ENCODE measurements at places on chromosomes 16 and 17.

DNA sequence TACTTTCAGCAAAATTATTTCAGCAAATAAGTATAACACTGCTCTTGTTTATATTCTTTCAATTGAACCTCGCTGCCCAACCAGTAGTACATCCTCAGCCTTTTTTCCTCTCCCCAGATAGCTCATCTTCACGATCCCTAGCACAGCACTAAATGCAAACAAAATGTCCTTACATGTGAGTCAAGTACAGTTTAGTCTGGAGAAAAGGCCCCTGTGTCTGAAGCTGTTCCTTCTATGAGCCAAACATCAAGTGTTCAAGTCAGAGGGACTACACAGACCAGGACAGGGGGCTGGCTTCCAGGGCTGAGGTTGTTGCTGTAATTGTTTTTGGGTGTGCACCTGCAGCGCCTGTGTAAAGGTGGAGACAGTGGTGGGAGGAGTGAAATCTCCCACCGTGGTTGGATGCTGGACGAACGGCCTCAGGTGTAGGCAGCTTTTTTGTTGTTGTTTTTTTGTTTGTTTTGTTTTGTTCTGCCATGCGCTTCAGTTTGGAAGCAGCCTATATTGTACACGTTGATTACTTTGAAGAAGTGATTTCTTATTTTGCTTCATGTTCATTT, 147.1 kb downstream of the PRKCA start:
- no peak for DNase-seq

GRCh38 chr16:26909623-26910022, 157.1 kb upstream of the C16orf82 start:
- no peak for DNase-seq

- no peak for DNase-seq
These were observed 8.2 kb downstream of the STX1B start for GRCh38 chr16:31002250-31002700.

DNA sequence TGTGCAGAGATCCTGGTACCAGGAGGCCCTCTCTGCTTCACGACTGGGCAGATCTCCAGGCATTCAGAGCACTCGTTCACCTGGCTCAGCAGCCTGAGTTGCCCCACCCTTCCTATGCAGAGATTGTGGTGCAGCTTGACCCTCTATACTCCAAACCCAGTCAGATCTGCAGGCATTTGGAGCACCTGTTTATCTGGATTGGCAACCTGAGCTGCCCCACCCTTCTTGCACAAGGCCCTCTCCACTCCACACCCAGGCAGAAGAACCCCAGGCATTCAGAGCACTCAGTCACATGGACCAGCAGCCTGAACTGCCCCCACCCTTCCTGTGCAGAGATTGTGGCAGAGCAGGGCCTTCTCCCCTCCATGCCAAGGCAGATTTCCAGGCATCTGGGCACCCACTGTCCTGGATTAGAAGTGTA, 88.4 kb upstream of the CDH5 start:
- no peak for DNase-seq

DNA sequence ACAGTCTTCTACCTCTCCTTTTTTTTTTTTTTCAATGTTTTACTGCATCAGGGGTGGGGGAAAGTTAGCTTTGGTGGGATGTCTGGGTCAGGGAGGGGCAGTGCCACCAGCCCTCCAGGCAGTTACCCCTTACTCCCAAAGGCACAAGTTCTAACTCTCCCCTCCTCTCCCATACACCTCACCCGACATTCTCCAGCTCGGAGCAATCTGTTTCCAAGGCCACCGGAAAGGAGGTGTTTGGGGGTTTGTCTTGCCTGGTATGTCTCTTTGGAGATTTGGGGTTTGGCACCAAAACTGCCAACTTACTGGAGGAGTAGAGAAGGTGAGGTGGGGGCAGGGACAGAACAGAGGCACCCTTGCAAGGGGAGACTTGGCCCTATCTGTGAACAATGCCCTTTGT, 4.7 kb downstream of the DLX3 start:
- DNase-seq = no peak

DNA sequence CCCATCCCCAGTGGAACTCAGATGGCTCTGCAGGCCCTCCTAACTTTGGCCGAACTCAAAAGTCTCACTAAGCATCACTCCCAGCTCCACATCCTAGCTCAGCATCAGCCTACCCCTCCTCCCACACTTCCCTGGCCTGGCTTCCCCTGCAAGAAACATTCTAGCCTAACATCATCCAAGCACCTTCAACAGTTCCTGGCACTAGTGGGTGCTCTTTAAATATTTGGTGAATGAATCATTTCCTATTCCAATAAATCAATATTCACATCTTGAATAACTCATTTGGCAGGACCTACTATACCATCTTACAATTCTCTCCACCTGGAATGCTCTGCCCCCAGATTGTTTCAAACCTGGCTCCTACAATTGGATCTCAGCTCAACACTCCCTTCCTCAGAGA, 11.0 kb upstream of the BBS2 start:
- DNase-seq = no peak

- DNase-seq = no peak
These were observed 7.6 kb upstream of the PKMYT1 start for GRCh38 chr16:2987833-2988232.

DNA sequence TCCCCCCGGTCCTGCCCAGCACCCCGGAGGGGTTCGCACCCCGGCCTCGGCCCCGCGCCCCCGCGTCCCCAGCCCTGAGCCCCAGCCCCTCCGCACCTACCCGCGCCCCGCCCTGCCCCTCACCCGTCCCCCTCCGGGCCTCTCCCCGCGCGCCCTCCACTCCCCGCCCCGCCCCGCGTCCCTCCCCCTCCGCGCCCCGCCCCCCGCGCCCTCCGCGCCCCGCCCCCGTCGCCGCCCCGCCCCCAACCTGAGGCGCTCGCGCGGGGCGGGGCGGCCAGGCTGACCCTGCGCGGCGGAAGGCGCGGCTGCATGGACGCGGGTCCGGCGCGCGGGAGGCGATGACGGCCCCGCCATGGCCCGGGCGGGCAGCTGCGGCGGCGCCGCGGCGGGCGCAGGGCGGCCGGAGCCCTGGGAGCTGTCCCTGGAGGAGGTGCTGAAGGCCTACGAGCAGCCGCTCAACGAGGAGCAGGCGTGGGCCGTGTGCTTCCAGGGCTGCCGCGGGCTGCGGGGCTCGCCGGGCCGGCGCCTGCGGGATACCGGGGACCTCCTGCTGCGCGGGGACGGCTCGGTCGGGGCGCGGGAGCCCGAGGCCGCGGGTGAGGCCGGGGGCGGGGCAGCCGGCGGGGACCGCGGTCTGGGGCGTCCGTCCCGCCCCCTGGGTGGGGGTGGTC, at the start of gene SPIRE2:
TSS of gene SPIRE2 (plus strand) at position 277 of the 671 bp plus-strand sequence. CDS start at position 353, 76 bp downstream.
- DNase-seq = no peak

DNA sequence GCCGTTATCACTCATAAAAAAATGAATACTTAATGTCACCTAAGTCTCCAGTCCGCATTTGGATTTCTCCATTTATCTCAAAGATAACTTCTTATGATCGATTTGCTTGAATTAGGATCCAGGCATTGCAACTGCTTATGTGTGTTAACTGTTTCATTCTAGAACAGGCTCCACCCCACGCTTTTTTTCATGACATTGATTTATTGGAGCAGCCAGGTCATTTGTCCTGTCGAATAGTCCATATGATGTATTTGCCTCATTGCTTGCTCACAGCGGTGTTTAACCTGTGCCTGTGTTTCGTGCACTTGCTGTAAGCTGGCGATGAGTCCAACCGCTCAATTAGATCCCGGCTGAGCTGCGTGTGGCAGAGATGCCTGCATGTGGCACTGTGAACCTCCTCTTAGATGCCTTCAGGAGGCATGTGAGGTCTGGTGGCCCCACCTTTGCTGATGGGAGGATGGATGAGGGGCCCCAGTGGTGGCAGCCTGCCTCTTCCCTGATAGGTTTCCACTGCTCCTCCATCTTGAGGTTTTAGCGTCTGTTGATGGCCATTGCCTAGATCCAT, 16.4 kb downstream of the DHX38 start:
- no peak for DNase-seq

DNA sequence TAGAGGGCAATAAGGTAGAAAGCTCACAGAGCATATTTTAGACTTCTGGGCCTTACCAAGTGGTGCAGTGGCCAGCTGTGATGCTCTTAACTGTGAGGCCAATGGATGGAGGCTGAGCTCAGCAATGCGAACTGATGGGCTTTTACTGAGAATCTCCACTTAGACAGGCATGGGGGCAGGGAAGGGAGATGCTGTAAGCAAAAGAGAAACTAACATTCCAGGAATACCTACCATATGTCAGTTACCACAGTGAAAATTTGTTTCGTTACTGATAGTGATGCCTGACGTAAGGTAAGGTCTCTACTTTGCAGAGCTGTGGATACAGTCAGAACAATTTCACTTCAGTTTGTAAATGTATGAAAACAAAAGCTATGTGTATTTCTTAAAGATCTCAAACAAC, 250.6 kb upstream of the ZFHX3 start:
- DNase-seq = peak; percentile 19

DNA sequence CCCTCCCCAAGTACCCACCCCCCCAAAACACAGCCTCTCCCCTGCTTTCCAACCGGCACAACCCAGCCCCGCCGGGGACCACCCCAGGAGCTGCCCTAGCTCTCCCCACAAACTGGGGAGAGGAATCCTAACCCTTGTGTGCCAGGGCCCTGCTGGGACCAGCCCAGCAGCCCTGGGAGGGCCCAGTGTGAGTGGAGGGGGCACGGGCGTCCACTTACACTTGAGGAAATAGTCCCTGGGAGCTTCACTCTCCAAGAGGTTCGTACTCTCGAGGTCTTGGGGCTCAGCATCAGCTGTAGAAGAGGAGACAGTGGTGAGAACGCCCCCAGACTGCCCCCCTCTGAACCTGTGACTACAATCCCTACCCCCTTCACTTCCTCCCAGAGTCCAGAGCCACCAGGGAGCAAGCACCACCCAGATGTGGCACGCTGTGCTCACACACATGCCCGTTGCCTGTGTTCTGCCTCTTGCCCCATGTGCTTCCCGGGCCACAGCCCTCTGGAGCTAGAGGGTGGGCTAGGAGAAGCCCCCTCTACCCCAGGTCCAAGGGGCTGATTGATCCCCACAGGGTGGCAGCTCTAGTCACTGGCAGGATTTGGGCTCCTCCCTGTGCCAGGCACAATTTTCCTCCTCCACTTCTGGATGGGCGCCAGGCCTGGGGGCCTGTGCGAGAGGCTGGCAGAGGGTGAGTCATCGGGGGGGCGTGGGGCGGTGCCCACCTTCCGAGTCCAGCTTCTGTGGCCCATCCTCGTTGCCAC, 3.0 kb downstream of the TRIM47 start:
- no peak for DNase-seq

DNA sequence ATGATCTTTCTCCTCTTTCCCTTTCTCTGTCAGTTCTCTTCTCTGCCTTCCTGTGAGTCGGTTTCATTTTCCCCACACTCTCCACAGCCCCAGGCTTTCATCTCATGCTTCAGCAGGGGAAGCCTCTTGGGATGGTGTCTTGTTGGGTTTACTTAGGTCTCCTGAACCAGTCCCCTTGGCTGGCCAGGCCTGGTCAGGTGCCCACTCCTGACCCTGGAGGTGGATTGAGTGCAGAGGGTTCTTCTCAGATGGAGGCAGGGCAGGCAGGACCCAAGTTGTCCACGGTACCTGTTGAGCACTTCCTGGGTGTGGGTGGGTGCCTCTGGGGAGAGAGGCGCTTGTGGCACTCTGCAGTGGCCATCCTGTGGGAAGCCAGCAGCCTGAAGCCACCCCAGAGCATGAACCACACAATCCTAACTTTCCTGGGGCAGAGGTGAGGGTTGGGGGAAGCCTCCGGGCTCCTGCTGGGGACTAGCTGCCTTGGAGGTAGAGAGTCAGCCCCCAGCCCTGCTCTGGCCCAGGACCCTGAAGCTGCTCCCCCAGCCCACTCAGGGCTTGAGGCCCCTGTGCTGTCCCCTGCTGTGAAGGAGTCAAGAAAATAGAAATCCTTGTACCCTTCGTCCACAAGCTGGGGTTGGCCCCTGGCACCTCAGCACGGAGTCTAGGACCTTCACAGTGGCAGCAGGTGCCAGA, 2.0 kb upstream of the RAP1GAP2 start:
- no peak for DNase-seq

DNA sequence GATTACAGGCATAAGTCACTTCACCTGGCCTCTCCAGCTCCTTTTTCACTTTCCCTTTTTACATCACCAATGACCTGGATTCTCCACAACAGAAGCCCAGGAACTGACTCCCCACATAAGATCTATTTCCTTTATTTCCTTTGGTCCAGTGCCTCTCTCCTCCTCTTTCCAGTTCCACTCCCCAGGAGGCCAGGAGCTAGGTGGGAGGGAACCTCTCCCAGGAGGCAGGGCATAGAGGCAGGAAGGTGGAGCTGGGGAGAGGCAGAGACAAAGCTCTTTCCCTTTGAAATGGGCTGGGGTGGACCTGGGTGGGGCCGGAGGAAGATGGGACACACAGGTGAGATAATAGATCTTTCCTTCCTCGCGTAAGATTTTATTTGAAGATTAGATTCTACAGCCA, 318.3 kb upstream of the TNRC6C start:
- no peak for DNase-seq

DNA sequence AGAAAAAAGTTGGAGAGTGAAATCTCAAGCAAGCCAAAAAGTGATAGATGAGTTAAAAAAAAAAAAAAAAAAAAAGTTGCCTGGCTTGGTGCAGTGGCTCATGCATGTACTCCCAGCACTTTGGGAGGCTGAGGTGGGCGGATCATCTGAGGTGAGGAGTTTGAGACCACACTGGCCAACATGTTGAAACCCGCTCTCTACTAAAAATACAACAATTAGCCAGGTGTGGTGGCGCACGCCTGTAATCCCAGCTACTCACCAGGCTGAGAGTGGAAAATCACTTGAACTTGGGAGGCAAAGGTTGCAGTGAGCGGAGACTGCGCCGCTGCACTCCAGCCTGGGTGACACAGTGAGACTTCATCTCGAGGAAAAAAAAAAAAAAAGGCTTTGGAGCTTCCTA, 668.8 kb downstream of the WWOX start:
- no peak for DNase-seq

GRCh38 chr17:81171941-81172340, 5.9 kb upstream of the AATK start:
- no peak for DNase-seq

GRCh38 chr17:1557355-1558095, 5.1 kb downstream of the PITPNA start:
- DNase-seq = no peak

GRCh38 chr16:57166451-57166850, 19.4 kb downstream of the PSME3IP1 start:
- no peak for DNase-seq

- DNase-seq = no peak
These were observed 75.4 kb downstream of the YPEL2 start for GRCh38 chr17:59406808-59407381.

DNA sequence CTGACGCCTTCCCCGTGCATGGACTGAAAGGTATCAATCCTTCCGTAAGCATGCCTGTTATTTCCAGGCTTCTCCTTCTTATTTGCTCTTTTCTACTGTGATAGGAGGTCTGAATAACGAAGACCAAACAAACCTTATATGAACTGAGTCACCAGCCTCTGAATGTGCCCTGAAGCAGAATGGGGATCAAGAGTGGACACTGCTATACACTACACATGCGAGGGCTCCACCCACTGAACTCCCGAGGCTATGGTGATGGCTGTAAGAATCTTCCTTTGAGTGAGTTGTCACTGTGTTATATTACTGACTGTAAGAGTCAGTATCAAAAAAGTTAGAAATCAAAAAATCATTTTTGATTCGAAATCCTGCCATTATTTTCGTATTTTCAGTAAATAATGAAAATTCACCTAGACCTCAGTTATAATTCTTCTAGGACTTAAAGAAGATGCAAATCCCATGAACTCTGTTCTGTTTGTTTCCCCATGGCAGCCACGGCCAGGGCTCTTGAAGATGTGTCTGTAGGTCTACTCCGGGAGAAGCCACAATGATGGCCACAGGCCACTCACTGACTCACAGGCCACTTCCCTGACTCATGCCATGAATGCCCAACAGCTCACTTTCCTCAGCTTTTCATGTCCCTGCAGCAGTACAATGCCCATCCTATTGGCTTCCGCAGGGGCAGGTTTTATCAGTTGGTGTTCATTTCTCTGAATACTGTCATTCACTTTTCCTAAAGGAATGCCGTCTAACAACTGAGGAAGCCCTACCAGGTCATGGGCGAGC, 54.7 kb downstream of the ZZEF1 start:
- no peak for DNase-seq

Data from HS-5 (cell line).